Activated T-cell treated with anti-CD3 and anti-CD28 coated beads, Interleukin-2, amount 50 U/mL, for 48 hours (primary cell): ENCODE measurements at places on chromosomes 1 and 21.

- no peak for DNase-seq
Observed at GRCh38 chr21:36075171-36075570, 5.3 kb downstream of the CBR1 start.

DNA sequence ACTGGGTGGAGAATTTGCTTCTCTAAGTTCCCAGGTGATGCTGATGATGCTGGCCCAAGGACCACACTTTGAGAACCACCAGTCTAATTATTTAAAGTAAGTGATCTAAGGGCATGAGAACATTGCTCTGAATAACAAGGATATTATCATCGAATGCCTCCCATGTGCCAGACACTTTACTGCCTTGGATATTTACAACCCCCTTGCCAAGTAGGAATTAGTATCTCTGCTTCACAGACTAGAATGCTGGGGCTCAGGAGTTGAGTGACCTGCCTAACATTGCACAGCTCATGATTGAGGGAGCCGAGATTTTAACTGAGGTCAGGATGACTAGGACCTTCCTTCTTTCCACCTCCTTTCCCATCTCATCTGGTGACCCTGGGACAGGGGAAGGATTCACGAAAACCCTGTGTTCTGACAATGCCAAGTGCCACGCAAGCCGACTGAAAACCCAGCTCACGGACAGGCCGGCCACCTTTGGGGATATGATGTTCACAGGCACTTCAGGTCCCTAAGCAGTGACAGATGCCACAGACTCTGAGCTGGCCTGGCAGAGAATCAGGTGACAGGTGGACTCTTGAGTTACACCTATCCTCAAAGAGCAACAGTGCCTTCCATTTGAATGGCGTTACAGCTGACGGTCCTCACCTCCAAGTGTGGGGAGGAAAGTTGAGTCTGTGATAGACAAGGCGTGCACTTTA is 230.7 kb downstream of the TOMM20 start:
- no peak for DNase-seq

GRCh38 chr1:27877115-27877416 is 4.7 kb downstream of the THEMIS2 start:
- no peak for DNase-seq

DNA sequence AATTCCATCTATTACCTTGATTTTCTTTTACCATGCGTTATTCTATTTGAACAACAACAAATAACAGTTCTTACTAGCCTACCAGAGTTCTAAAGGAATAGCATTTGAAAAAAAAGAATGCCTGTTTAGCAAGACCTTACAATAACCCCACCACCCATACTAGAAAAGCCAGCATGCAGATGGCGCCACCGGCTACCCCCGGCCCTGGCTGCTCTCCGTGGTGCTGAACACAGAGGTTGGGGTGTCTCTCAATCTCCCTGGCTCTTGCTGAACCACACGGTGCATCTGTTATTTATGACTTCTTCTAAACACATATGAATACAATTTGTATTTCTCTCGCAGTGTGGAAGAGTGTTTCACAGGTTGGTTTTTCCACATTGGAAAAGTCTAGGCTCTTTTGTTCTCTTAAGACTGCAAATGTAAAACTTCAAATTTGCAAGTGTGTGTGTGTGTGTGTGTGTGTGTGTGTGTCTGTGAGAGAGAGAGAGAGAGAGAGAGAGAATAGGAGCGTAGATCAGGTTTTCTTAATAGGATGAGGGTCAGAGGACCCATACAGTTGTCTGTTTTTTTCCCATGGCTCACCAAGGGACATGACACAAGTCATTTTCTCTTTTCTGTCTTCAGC is 13.6 kb downstream of the GRIK3 start:
- DNase-seq = no peak

GRCh38 chr1:99756598-99756997 is 9.8 kb downstream of the FRRS1 start:
- no peak for DNase-seq

DNA sequence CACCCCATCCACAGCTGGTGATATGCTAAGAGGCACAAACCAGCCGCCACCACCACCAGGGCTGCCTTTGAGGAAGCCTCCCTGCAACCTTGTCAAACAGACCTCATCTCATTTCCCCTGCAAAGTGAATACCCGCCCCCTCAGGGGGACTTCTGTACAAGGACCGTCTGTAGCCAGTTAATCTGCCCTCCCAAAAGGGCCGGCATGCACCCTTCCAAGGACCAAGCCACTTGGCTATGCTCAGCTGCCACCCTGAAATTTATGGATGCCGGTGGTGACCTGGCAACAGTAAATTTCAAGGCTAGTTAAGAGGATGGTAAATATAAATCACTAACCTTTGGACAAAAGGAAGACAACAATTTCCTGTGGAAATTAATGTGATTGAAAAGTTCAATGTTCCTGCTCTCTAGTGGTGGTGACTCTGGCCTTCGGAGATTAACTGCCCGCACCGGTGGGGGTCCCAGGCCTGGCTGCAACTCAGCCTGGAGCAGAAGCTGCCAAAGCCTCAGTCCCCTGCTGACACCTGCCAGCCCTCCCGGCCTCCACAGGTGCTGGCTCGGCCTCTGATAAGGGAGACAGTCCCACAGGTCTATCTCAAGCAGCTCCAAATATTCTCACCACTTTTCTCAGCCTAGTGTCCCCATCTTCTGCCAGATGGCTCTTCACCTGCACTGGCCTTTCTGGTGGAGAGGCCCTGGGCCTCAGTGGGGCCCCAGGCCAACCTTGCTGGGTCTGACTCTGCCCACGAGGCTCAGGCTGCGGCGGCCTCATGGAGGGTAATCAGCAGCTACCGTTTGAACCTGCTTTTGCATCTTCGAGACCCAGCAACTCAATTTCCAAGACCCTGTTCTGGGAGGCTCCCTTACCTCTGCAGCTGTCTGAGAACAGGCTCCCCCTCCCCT is 12.2 kb downstream of the TMEM53 start:
- no peak for DNase-seq

- peak; percentile 87 for DNase-seq
Observed at GRCh38 chr1:36099681-36100341, 11.1 kb downstream of the ADPRS start.

DNA sequence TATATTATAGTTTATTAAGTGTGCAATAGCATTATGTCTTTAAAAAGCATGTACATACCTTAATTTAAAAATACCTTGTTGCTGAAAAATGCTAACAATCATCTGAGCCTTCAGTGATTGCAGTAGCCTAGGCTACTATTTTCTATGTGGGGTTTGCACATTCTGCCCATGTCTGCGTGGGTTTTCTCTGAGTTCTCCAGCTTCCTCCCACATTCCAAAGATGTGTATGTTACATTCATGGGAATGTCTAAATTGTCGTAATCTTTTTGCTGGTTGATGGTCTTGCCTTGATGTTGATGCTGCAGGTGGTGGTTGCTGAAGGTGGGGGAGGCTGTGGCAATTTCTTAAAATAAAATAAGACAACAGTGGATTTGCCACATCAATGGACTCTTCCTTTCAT is 12.5 kb downstream of the AADACL3 start:
- no peak for DNase-seq

GRCh38 chr1:61004262-61005003 is 77.9 kb upstream of the NFIA start:
- DNase-seq = no peak

DNA sequence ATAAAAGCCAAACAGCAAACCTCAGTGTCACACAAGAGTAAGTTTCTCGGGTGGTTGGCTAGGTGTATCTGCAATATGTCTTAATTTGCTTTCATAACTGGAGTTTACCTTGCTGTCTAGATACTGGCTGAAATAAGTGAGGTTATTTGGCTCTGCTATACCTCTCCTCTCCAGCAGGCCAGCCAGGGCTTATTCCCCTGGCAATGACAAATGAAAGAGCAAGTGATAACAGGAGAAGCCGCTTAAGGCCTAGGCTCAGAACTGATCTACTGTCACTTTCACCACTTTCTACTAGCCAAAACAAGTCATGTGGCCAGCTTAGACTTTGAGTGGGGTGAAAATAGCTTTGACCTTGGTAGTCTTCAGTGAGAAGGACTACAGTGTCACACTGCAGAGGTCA is 4.8 kb upstream of the RPE65 start:
- DNase-seq = no peak

DNA sequence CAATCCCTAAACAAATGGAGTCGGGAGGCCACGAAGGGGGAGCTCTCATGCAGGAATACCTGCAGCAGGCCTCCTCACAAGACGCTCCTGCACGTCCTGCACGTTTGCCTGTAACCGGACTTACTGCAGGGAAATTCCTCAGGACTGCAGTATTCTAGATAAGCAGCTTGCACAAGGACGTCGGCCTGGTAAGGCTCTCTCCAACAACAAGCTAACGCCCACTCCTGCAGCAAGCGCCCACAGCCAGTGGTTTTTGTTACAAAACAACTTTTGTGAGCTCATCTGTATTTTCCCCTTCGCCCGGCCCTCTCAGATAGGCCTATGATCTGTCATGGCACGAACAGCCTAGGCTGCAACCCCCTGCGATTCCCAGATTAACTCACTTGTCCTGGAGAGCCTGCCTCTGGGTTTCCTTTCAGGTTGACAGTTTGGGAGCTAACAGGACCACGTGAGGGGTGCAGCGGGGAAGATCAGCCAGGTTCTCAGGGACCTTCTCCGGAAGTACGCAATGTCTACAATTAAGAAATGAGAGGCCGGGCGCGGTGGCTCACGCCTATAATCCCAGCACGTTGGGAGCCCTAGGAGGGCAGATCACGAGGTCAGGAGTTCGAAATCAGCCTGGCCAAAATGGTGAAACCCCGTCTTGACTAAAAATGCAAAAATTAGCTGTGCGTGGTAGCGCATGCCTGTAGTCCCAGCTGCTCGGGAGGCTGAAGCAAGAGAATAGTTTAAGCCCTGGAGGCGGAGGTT is 921 bp upstream of the MIB2 start:
- DNase-seq = peak; percentile 73

GRCh38 chr1:245742896-245743295 is 588.1 kb downstream of the KIF26B start:
- no peak for DNase-seq

DNA sequence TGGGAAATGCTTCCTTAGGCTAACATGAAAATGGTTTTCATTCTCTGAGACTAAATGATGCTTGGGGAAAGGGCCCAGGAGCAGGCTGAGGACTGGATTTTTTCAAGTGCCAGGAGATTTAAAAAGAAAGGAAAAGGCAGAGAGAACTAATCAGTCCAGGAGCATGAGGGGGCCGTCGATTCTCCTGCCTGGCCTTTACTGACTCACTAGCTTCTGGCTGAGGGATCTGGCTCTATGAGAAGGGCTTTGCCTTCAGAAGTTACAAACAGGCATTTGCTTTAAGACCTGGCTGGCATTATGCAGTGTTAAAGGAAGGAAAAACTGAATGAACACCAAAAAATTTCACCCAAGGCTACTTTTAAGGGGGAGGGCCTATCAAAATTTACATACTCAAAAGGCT is 359.2 kb downstream of the PBX1 start:
- no peak for DNase-seq

GRCh38 chr21:25676451-25676850 is 37.4 kb downstream of the JAM2 start:
- no peak for DNase-seq

GRCh38 chr1:64116537-64116936 is 86.9 kb upstream of the UBE2U start:
- DNase-seq = no peak

DNA sequence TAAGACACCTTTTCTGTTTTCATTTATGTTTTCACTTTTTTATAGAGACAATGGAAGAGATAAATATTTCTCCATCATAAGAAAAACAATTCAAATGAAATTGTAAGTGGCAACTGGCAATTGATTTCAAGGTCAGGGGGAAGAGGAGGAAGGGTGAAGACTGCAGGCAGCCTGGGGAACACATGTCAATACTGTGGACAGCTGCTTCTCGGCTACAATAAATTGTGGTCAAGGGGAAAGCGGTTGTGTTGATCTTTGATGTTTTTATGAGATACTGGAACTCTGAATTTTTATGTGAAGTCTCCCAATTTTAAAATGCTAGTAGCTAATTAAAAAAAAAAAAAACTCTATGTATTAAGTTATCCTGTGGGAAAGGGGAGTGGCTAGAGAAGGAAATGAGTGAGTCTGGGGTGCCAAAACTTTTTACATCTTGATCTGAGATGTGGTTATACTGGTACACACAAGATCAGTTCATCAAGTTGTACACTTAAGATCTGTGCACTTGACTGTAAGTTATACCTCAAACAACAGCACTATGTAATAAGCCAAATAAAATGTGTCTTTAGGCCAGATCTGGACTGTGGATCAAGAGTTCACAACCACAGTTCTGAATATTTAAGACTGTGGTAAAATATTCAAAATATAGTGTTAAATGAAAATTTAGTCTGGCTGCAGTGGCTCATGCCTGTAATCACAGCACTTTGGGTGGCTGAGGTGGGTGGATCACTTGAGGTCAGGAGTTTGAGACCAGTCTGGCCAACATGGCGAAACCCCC is 18.0 kb downstream of the SSX2IP start:
- no peak for DNase-seq

DNA sequence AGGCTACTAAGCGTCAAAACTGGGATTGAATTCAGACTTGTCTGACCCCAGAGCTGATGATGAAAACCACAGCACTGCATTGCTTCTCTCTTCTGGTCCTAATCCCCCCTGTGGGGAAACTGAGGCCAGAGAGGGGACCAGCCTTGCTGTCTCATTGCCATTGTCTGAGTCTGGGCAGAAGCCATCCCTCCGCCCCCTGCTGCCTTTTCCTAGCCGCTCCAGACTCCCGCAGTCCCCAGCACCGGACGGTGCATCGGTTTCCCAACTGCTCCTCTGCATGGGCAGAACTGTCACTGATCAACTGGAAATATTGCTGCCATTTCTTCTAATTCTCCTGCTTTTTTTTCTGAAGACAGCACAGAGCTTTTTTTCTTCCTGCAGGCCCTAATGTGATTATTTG is 157.4 kb downstream of the ACTL8 start:
- DNase-seq = no peak

DNA sequence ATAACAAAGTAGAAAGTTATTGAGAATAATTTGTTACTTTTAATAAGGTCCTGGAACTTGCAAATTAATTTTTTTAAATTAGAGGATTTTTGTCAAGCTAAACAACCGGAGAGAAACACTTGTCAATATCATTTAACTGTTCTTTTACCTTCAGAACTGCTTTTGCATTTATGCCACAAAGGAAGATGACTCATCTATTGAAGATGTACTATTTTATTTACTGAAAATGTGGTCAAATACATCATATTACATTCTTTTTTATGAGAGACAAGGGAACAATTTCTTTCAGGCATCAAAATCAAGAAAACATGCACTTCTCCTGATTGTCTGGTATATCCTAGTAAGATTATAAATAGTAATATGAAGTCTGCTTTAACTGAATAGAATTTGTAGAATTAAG is 558.2 kb upstream of the PRMT6 start:
- DNase-seq = no peak

- DNase-seq = no peak
Observed at GRCh38 chr1:198253259-198253658, 96.5 kb downstream of the NEK7 start.

- DNase-seq = no peak
Observed at GRCh38 chr1:170309389-170310013, 163.7 kb downstream of the NTMT2 start.

- no peak for DNase-seq
Observed at GRCh38 chr1:1024149-1024770, 4.3 kb downstream of the AGRN start.

GRCh38 chr1:30675761-30676160 is 47.6 kb downstream of the MATN1 start:
- DNase-seq = no peak
